ENCODE measurements at places on chromosomes 13 and 19. TPM values are rescaled to one million over a fixed set of nuclear protein-coding genes. Genes with fewer than 3 reads are reported as not detected.

GRCh38 chr13:53885997-53886396 is 857.4 kb downstream of the OLFM4 start:
- no peak for DNase-seq

GRCh38 chr19:47514151-47514868 is 553 bp downstream of the NAPA start:
- peak; percentile 23 for DNase-seq

DNA sequence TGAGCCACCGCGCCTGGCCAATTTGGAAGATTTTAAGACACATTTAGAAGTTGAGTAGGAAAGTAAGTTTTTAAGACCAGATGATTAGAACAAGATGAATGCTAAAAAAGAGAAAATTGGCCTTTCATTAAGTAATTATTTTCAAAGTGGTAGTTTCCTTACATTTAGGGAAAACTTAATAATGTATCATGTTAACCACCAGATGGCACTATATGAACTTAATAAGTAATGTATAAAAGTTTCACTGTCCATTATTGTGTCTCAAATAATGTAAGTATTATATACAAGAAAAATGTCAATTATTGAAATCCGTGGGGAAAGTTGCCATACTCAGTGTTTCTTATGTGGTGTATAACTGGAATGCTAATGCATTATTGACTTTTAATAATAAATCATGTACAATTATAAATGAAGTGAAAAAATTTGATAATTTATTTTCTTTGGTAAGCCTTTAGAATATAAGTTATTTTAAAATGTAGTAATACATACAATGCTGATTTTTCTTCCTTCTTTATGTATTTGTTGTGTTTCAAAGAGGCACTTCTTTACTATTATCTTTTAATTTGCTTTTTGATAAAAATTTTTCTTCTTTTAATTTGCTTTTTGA is 29.2 kb downstream of the COG6 start:
- DNase-seq = no peak

GRCh38 chr13:33125821-33126570 is 109.8 kb downstream of the KL start:
- DNase-seq = no peak

GRCh38 chr13:94195715-94196114 is 283.8 kb downstream of the DCT start:
- DNase-seq = no peak

DNA sequence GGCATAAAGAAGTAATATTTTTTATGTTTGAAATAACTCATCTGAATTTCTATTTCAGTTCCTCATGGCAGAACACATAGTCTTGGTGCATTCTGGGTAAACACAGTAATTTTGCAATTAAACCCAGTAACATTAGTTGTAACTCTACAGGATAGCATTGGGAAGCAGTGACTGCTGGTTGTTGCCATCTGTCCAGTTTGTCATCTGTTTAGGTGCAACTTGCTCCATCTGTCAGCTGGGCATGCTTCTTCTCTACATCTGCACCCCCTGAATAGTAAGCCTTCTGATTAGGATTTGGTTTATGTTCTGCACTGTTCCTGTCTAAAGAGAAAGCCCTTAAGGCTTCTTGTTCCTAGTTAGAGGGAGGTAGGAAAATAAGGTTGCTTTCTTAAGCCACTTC is 63.5 kb upstream of the CSNK1A1L start:
- DNase-seq = no peak

GRCh38 chr13:77207943-77208342 is 119.0 kb downstream of the MYCBP2 start:
- DNase-seq = no peak

The TUBB4A gene
- 7.3 TPM for total RNA-seq
